ENCODE measurements at places on chromosomes 6 and 20.

DNA sequence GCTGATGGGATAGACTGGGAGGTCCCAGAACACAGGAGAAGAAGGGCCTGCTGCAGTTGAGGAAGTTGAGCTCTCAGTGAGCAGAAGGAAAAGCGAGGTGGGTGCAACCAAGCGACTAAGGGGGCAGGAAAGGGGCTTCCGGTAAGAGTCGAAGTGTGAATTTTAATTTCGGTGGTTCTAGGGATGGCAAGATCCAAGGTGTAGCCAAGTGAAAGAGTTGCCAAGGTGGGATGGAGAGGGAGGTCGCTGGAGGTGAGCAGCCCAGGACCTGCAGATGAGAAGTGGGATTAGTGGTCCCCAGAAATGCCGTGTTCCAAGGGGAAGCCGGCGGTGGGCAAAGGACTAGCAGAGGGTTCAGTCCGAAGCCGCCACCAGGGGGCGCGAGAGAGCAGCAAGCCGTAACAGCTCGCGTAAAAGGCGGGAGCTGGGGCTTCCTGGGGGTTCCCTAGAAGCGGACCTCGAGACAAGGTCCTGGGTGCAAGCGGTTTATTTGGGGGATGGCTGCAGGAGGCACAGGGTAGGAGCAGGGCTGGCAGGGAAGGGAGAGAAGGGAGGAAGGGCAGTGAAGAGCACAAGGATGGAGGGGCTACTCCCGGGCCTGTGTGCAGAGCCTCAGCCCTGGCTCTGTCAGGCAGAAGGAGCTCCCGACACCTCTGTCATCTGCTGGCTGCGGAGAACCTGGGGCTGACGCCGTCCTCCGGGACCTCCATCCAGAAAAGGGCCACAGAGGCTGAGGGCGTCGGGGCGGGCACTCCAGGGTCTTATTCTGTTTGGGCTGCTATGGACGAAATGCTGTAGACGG lies 103.6 kb downstream of the PAX1 start:
- DNase-seq, result peak; percentile 73
- no peaks in the 10 kb centered on the region for H3K36me3 ChIP-seq
- H3K4me1 ChIP-seq, result no peaks in the 10 kb centered on the region
- H3K4me3 ChIP-seq, result no peak overlapping the region

DNA sequence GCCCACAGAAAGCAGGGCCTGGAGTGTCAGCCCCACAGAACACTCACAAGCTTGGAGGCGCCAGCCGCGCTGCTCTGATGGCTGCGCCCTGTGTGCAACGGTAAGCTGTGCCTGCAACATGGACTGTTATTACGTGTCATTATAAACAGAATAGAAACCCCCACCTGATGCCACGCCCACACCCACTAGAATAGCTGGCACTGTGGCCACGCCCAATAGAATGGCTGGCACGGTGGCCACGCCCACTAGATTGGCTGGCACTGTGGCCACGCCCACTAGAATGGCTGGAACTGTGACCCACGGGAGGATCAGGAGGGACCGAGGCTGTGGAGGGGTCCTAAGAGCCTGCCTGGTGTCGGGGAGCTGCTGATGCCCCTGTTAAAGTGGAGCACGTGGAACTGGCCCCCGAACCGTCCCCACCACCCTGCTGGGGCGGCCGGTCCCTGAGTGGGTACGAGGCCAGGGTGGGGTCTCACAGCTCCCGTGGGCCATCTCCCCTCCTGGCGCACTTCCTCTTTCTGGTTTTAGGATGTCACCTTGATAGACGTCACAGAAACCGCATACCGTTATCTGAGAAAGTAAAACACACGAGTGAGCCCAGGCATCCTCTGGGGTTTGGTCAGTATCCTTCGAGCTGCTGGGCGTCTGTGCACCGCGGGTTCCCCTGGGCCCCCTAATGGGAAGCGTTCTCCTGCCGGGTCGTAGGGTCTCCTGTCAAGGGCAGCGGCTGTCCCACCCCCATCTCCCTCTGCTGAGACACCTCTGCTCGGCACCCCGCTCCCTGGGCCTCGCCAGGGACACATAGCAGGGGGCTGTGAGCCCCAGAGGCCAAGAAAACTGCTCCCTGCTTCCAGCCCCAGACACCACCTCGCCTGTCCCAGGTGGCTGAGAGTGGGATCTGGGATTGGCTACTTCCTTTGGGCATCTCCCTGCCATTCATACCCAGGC lies 25.4 kb downstream of the SLC17A9 start:
- no peaks in the 10 kb centered on the region for H3K36me3 ChIP-seq
- H3K27me3 ChIP-seq, result peaks cover 56% of the 10 kb centered on the region
- DNase-seq, result no peak

GRCh38 chr6:130134582-130134981 lies 88.2 kb downstream of the SAMD3 start:
- no peaks in the 10 kb centered on the region for H3K36me3 ChIP-seq
- H3K27ac ChIP-seq, result no peak overlapping the region
- no peaks in the 10 kb centered on the region for H3K4me1 ChIP-seq
- H3K4me3 ChIP-seq, result no peak overlapping the region

DNA sequence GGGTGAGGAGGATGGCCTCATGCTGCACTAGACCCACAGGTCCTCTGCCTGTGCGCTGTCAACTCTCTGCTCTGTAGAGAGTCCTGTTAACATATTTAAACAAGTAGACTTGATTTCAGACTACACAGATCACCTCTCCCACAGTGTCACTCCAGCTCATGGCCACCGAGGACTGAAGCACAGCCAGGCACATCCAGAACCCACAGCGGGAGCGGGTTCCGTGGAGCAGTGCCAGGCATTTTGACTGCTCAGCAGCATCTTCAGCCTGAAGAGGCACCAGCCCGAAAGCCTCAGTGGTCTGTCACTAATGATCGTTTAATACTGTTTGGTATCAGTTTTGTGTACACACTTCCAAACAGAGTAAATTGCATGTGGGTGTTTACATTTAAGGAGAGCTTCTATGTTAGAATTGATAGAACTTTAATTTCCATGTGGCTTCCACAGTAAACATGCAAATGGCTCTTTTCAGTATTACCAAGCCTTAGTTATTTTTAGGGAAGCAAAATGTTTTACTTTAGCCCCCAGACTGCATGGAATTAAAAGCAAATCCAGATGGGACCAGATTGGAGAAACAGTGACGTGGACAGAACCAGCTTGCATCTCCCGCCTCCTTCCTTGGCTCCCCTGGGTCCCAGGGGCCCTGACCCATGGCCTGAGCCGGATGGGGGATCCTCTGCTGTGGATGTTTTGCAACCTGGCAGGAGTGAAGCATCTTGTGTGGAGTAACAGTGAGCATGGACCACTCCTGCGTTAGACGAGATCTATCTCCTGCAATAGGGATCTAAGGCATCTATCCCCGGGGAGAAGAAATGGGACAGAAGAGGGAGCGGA lies 196.7 kb upstream of the CDH4 start:
- DNase-seq, result no peak
- no peak overlapping the region for H3K27ac ChIP-seq
- no peaks in the 10 kb centered on the region for H3K4me1 ChIP-seq

GRCh38 chr6:138477913-138478539 lies 21.3 kb downstream of the NHSL1 start:
- DNase-seq, result no peak
- peak overlapping the region; percentile 35 for H3K27ac ChIP-seq
- no peaks in the 10 kb centered on the region for H3K36me3 ChIP-seq
- H3K27me3 ChIP-seq, result no peaks in the 10 kb centered on the region
- H3K4me1 ChIP-seq, result no peaks in the 10 kb centered on the region

DNA sequence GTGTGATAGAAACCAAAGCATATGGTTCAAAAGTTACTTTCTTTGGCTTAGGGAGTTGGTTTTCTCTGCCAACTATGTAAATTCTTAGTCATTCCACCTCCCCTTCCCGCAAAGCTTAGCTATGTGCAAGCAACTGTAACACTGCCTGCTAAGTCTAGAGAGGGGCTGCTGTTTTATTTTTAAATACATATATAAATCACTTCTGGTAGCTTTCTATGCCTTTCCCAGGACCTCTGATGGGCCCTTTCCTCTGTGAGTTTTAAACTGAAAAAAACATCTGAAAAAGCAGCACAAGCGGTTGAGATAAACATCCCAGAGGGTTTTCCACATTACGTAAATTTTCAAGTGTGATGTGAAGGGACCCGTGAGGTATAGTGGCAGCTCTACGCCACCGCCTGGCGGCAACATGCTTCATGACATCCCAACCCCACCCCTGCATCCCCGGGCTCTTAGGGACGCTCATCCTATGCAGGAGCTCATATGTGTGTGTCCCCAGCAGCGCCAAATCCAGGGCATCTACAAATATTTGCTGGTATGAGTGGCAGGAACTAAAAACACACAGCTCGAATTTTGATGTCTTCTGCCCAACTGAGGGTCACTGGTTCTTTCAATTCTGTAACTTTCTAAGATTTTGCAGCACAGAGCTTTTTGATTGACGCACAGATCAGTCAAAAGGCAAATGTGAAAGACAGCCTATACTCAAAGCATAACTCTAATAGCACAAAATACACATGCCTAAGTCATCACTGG lies 12.7 kb downstream of the SAYSD1 start:
- no peak overlapping the region for H3K4me3 ChIP-seq
- peak; percentile 76 for DNase-seq
- H3K4me1 ChIP-seq, result no peaks in the 10 kb centered on the region
- H3K36me3 ChIP-seq, result no peaks in the 10 kb centered on the region

DNA sequence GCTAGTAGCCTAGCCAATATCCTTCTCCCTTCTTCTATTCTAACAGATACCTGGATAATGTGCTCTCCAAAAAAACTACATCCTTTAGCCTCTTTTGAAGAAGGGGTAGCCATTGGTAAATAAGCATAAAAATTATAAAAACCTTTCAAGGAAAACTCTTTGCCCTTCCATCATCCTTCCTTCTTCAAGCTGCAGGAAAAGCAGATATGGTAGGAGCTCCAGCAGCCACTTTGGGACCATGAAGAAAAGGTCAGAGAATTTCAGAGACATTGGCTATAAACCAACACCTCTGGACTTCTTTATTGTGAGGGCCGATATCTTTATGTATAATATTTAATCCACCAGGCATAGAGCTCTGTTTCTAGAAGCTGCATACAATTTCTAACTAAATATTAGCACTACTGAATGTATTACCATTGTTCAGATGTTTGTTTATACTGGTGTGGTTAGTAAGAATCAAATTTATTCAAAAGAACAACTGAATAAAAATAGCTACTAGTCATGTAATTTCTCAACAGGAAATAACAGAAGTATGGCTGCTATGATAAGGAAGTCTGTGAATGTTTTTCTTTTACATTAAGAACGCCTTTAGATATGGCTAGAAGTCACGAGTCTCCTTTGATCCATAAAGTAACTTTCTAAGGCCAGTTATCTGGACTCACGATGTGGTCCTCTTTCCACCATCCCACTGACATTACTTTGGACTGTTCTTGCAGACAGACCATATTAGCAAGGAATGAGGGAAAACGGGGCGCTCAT lies 32.2 kb downstream of the MYLK4 start:
- no peaks in the 10 kb centered on the region for H3K36me3 ChIP-seq
- no peak overlapping the region for H3K4me3 ChIP-seq
- DNase-seq, result no peak
- H3K4me1 ChIP-seq, result no peaks in the 10 kb centered on the region
- H3K27ac ChIP-seq, result no peak overlapping the region

DNA sequence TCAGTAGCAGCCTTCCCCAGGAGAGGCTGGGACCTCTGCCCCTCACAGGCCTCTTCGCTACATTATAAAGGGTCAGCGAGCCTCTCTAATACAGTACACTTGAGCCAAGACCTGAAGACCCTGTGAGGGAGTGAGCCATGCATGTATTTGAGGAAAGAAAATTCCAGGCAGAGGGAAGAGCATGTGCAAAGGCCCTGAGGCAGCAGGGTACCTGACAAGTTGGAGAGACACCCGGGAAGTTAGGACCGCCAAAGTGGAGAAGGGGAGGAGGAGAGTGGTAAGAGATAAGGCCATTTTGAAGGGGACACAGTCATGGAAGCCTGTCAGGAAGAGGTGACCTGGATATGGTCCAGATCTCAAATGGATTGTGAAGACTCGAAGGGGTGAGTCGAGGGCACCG lies 219.3 kb upstream of the RNF24 start:
- H3K36me3 ChIP-seq, result no peaks in the 10 kb centered on the region
- no peak overlapping the region for H3K4me3 ChIP-seq
- H3K27ac ChIP-seq, result no peak overlapping the region
- DNase-seq, result no peak

GRCh38 chr20:34043025-34043424 lies 49.3 kb downstream of the RALY start:
- H3K4me3 ChIP-seq, result no peak overlapping the region
- no peak for DNase-seq
- no peaks in the 10 kb centered on the region for H3K36me3 ChIP-seq
- peaks cover 17% of the 10 kb centered on the region for H3K4me1 ChIP-seq

DNA sequence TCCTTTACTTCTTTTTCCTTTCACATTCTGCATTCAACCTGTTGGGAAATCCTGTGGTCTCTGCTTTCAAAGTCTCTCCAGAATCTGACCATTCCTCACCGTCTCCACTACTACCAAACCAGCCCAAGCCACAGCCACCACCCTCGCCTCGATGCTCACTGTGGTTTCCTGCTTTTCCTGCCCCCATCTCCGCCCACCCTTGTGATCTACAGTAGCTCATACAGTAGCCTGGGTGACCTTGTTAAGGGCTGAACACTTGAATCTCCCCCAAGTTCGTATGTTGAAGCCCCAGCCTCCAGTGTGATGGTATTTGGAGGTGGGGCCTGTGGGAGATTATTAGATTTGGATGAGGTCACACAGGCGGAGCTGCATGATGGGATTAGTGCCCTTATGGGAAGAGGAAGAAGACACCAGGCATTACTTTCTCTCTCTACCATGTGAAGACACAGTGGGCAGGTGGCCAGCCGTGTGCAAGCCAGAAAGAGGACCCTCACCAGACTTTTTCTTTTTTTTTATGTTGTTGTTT lies 189.0 kb upstream of the UST start:
- no peak for DNase-seq
- no peak overlapping the region for H3K27ac ChIP-seq
- H3K36me3 ChIP-seq, result no peaks in the 10 kb centered on the region
- H3K4me3 ChIP-seq, result no peak overlapping the region
- H3K4me1 ChIP-seq, result no peaks in the 10 kb centered on the region

DNA sequence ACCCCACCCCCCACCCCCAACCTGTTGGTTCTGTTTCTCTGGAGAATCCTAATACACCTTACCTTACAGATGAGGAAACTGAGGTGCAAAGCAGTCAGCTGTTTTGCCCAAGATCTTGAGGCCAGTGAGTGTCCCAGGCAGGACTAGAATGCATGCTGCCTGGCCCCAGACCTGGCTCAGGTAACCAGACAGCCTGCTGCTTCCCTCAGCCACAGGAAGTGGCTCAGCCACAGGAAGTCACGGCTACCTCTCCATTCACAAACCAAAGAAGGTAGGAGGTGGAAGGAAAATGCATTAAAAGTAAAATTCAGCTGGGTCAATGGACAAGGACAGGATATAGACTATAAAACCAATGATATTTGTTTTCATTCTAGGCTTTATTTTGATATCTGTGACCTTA lies 517.6 kb downstream of the CD83 start:
- H3K27ac ChIP-seq, result no peak overlapping the region
- no peaks in the 10 kb centered on the region for H3K27me3 ChIP-seq
- DNase-seq, result no peak
- H3K4me3 ChIP-seq, result no peak overlapping the region
- H3K4me1 ChIP-seq, result peaks cover 13% of the 10 kb centered on the region
